ENCODE measurements at places on chromosomes 5 and 9. TPM values are rescaled to one million over a fixed set of nuclear protein-coding genes. Genes with fewer than 3 reads are reported as not detected.

GRCh38 chr9:89878687-89879086 is 273.9 kb downstream of the GADD45G start:
- no peak for DNase-seq
- H3K27me3 ChIP-seq = no peaks in the 10 kb centered on the region
- H3K4me1 ChIP-seq = no peaks in the 10 kb centered on the region
- no peak overlapping the region for H3K27ac ChIP-seq
- no peak overlapping the region for H3K4me3 ChIP-seq

DNA sequence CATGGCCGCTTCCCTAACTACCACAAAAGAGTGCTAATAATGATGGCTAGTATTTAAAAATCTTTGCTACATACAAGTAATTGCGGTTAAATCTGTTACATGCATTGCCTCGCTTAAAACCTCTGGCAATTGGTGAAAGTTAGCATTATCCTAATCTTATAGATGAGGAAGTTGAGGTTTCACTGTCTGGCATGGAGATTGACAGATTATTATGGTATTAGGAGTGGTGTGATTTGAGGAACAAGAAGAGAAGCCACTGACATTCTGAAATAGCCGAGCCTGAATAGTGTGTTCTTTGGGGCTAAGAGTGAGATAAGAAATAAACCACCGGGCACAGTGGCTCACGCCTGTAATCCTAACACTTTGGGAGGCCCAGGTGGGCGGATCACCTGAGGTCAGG is 45.3 kb upstream of the DPYSL3 start:
- H3K4me1 ChIP-seq = no peaks in the 10 kb centered on the region
- no peak for DNase-seq
- no peak overlapping the region for H3K27ac ChIP-seq
- H3K4me3 ChIP-seq = no peak overlapping the region

DNA sequence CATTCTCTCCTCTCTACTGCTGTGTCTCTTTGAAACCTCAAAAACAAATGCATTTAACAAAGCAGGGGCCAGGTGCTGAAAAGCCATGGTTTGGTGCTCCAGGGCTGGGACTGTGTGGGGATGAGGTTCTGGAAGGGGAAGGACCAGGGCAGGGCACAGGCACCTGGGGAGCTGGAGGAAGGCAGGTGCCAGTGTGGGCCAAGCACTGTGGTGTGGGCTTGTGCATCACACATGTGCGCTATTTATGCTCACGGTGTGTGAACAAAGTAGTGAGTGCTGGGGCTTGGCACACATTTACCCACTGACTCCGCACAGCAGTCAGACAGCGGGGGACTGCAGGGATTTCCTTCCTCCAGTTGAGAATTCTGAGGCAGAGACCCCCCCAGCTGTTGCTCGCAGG is 10.1 kb downstream of the HRH2 start:
- H3K27me3 ChIP-seq = no peaks in the 10 kb centered on the region
- H3K36me3 ChIP-seq = peaks cover 61% of the 10 kb centered on the region
- H3K4me1 ChIP-seq = peaks cover 45% of the 10 kb centered on the region

GRCh38 chr5:41748631-41749030 is 121.6 kb downstream of the OXCT1 start:
- no peaks in the 10 kb centered on the region for H3K27me3 ChIP-seq
- H3K4me1 ChIP-seq = peaks cover 25% of the 10 kb centered on the region

GRCh38 chr5:171953860-171954701 is 52.4 kb downstream of the FBXW11 start:
- H3K36me3 ChIP-seq = peaks cover 3% of the 10 kb centered on the region
- H3K4me3 ChIP-seq = no peak overlapping the region
- H3K27ac ChIP-seq = no peak overlapping the region
- peaks cover 42% of the 10 kb centered on the region for H3K4me1 ChIP-seq

DNA sequence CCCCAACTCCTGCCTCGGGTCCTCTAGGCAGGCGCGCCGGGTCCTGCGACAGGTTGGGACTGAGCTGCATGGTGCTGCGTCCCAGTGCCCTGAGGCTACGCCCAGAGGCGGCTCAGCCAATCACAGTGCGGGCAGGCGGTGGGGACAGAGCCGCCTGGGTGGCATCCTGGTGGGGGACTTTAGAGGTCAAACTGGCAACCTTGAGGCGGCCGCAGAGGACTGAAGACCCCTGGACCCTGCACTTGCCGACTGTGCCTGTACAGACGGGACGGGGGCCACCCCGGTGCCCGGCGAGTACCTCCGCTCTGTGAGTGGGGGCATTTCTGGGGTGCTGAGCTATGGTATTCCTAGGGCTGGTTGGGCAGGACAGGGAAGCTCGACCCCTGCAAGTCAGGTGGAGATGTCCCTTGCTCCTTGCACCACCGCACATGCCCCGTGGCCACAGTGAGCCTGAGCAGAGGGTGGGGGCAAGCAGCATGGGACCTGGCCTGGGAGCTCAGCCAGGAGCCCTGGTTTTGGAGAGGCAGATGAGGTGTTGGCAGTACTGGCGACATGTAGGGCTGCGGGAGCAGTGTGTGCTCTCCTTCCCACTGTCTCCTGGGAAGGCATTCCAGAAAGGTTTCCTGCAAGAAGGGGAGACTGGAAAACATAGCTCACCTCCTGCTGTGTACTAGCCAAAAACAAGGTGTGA is 45.5 kb downstream of the CTSL start:
- H3K27ac ChIP-seq = no peak overlapping the region
- H3K4me3 ChIP-seq = no peak overlapping the region
- H3K36me3 ChIP-seq = no peaks in the 10 kb centered on the region

DNA sequence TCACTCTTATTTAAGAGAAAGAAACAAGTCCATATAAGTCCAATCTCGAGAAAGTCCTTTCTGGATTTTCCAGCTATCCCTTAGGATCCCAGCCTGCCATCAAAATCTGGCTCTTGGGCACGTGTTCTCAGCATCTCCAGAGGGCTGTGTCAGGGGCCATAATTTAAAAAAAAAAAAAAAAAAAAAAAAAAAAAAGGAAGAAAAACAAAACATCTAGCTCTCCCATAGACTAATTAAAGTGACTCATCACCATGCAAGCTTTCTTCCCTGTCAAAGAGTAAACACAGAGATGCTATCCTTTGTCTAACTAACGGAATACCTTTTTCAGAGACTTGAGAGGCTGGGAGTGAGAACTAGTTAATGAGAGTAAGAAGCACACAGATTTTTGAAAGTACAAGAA is 44.9 kb upstream of the MYO10 start:
- no peaks in the 10 kb centered on the region for H3K4me1 ChIP-seq
- DNase-seq = no peak
- H3K36me3 ChIP-seq = no peaks in the 10 kb centered on the region
- H3K27ac ChIP-seq = no peak overlapping the region
- no peak overlapping the region for H3K4me3 ChIP-seq

DNA sequence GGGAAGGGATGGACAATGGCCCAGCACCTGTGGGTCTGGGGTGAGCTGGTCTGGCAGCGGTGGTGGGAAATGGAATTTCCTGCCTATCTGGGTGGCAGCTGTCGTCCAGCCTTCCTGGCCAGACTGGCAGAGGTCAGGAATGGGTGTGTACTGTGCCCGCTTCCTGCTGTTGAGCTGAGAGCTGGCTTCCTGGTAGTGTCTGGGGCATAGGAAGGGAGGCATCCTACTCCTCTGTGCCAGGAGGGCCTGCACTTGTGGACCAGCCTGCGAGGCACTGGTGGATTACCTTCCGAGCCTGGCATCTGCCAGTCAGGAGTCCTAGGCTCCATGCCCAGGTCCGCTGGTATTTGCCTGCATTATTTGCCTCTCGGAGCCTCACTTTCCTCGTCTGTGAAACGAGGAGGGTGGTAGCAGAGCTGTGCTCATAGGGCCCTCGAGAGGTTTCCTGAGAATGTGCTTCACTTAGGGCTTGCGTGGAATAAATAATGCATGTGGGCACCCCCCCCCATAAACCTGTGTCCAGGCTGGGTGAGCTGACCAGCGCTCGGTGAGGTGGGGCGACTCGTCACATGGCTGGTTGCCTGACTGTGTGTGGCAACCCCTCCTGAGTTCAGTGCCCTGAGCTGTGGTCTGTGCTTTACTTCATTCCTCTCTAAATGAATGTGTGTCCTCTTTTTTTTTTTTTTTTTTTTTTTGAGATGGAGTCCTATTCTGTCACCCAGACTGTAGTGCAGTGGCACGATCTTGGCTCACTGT is 47.7 kb downstream of the HMCN2 start:
- peaks cover 10% of the 10 kb centered on the region for H3K27me3 ChIP-seq
- no peak for DNase-seq
- no peaks in the 10 kb centered on the region for H3K4me1 ChIP-seq
- no peak overlapping the region for H3K27ac ChIP-seq
- no peaks in the 10 kb centered on the region for H3K36me3 ChIP-seq

- H3K36me3 ChIP-seq = no peaks in the 10 kb centered on the region
- DNase-seq = no peak
- H3K27ac ChIP-seq = no peak overlapping the region
- no peaks in the 10 kb centered on the region for H3K27me3 ChIP-seq
Observed at GRCh38 chr5:116883875-116884274, 309.3 kb upstream of the SEMA6A start.

DNA sequence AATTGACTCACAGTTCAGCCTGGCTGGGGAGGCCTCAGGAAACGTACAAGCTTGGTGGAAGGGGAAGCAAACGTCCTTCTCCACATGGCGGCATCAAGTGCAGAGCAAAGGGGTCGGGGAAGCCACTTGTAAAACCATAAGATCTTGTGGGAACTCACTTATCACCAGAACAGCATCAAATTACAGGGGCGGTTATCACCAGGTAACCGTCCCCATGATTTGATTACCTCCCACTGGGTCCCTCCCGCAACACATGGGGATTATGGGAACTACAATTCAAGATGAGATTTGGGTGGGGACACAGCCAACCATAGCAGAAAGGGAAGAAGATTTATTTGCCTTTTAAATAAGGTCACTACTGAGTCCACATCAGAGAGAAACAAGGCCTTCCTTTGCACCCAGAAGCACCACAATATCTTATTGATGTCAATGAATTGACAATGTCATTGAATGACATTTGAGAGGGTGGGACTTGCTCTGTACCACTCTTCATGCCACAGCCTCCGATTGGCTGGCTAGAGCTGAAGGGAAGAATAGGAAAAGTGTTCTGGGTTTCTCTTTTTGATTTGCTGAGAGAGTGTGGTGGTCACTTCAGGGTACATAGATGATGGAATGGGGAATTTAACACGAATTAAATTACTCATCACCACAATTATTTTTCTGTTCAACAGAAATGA is 11.0 kb downstream of the SKP2 start:
- DNase-seq = no peak
- no peaks in the 10 kb centered on the region for H3K27me3 ChIP-seq
- no peak overlapping the region for H3K27ac ChIP-seq
- no peak overlapping the region for H3K4me3 ChIP-seq
- peaks cover 78% of the 10 kb centered on the region for H3K36me3 ChIP-seq

- H3K27me3 ChIP-seq = no peaks in the 10 kb centered on the region
- no peaks in the 10 kb centered on the region for H3K36me3 ChIP-seq
- no peaks in the 10 kb centered on the region for H3K4me1 ChIP-seq
- DNase-seq = no peak
Observed at GRCh38 chr5:135645336-135646180, 66.8 kb upstream of the CXCL14 start.

DNA sequence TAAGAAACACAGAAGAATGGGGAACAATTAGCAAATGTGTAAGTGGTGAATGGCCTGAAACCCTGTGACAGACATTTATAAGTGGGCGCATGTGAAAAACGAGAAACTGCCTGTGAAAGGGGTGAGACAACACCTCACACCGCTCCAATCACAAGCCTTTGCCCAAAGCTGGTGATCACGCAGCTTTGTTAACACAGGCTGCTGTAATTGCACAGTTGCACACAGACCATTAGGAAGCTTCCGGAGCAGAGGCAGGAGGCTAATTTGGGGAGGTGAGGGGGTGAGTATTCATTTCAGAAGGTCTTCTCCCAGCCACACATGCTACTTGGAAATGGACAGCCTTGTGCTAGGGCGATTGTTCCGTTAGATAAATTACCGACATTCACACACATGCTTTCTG is 294.0 kb downstream of the MED10 start:
- H3K4me1 ChIP-seq = no peaks in the 10 kb centered on the region
- no peaks in the 10 kb centered on the region for H3K27me3 ChIP-seq
- H3K4me3 ChIP-seq = no peak overlapping the region
- H3K27ac ChIP-seq = no peak overlapping the region

GRCh38 chr5:114361724-114362196 is at the start of gene KCNN2:
Gene KCNN2 (plus strand): TSS chr5:114362070. CDS start chr5:114362140, 70 bp downstream.
- no peak within 1 kb of the TSS for H3K27ac ChIP-seq
- peaks cover 4% of the 10 kb centered on the region for H3K4me1 ChIP-seq
- no peaks in the 10 kb centered on the region for H3K36me3 ChIP-seq
- DNase-seq = peak; percentile 12
- peaks cover 48% of the 10 kb centered on the region for H3K27me3 ChIP-seq

DNA sequence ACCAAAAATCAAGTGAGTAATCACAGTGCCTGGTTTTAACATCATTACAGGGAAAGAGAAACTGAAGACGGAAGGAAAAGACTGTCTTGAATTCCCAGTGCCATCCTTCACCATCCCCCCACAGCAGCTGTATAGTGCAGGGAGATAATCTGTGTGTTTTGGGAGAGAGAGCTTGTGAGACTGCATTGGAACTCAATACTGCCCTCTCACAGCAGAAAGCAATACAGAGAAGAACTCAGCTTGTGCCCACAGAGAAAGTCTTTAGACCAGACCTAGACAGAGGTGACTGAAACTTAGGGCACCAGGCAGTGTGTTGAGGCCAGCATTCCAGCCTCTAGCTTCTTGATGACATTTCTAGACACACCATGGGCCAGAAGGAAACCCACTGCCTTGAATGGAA is 754.7 kb upstream of the CDH6 start:
- H3K27ac ChIP-seq = no peak overlapping the region
- no peaks in the 10 kb centered on the region for H3K27me3 ChIP-seq
- no peaks in the 10 kb centered on the region for H3K4me1 ChIP-seq
- no peak for DNase-seq
- H3K4me3 ChIP-seq = no peak overlapping the region

GRCh38 chr5:17436350-17436749 is 61.7 kb upstream of the TAF11L2 start:
- H3K4me3 ChIP-seq = no peak overlapping the region
- no peaks in the 10 kb centered on the region for H3K4me1 ChIP-seq
- DNase-seq = no peak
- no peaks in the 10 kb centered on the region for H3K36me3 ChIP-seq

GRCh38 chr5:135567661-135568060 is 11.1 kb downstream of the CXCL14 start:
- no peaks in the 10 kb centered on the region for H3K4me1 ChIP-seq
- H3K27me3 ChIP-seq = peaks cover 3% of the 10 kb centered on the region
- H3K36me3 ChIP-seq = no peaks in the 10 kb centered on the region

The CAPSL gene
- 1.2 TPM for total RNA-seq

The C9 gene
- not detected for total RNA-seq

The SEMA5A gene
- total RNA-seq = 0.62 TPM

The FBXW11 gene
- 51.4 TPM for total RNA-seq

The GCNT4 gene
- total RNA-seq = 0.28 TPM

The FAM169A gene
- total RNA-seq = 2.1 TPM

The SLC36A3 gene
- not detected for total RNA-seq

The NIM1K gene
- total RNA-seq = 0.76 TPM

The OR1Q1 gene
- total RNA-seq = not detected

The PCDHGA11 gene
- 0.39 TPM for total RNA-seq

The KIF4B gene
- total RNA-seq = 0.07 TPM

The CTSL gene
- 14.1 TPM for total RNA-seq

The CER1 gene
- total RNA-seq = not detected
